ENCODE measurements at places on chromosomes 12 and 14.

DNA sequence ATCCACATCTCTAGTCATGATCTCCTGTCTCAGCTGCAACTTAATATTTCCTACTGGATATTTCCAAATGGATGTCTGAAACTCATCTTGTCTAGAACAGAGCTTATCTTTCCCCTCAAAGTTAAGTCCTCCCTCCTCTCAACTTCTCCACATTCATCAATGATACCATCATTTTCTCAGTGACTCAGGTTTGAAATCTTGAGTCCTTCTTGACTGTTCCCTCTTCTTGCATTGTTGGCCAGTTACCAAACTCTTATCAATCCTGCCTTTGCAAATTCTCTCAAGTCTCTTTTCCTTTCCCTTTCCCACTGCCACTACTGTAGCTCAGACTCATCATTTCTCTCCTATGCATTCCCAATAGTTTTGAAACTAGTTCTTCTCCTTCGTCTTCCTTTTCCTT, 14.3 kb upstream of the CHURC1 start:
- no peak for DNase-seq

GRCh38 chr14:105168496-105168978, at the start of gene JAG2:
JAG2 (minus strand) TSS chr14:105168776; CDS start chr14:105168420, 356 bp downstream.
- DNase-seq, result no peak

DNA sequence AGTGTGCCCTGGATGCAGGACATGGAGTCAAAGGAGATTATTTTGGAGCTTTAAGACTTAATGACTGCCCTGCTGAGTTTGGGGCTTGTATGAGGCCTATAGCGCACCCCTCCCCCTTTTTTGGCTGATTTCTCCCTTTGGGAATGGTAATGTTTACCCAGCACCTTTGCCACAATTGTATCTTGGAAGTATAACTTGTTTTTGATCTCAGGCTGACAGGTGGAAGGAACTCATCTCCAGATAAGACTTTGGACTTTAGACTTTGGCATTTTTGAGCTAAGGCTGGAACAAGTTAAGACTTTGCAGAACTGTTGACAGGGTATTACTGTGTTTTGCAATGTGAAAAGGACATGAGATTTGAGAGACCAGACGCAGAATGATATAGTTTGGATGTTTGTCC, 110.5 kb downstream of the DERA start:
- no peak for DNase-seq

GRCh38 chr14:66445936-66446335, 40.2 kb upstream of the CCDC196 start:
- no peak for DNase-seq

- DNase-seq, result no peak
Measured at GRCh38 chr14:103087343-103087835, 3.4 kb downstream of the LBHD2 start.

DNA sequence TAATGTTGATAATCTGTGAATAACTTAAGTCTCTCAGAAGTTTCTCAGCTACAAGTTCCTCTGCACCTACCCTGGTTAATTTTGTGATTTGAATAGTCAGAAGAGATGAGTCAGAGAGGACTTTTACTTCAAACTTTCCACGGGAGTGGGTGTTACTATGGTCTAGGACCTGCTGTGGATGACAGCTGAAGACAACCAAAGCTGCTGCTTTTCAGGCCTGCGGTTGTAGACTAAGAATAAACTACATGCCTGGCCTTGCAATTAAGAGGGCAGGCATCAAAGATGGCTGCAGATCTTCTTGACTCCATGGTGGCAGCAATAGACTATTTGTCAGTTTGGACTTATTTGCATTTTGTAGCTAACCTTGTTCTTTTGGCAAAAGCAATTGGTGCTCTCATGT, 227.1 kb upstream of the KRR1 start:
- no peak for DNase-seq

DNA sequence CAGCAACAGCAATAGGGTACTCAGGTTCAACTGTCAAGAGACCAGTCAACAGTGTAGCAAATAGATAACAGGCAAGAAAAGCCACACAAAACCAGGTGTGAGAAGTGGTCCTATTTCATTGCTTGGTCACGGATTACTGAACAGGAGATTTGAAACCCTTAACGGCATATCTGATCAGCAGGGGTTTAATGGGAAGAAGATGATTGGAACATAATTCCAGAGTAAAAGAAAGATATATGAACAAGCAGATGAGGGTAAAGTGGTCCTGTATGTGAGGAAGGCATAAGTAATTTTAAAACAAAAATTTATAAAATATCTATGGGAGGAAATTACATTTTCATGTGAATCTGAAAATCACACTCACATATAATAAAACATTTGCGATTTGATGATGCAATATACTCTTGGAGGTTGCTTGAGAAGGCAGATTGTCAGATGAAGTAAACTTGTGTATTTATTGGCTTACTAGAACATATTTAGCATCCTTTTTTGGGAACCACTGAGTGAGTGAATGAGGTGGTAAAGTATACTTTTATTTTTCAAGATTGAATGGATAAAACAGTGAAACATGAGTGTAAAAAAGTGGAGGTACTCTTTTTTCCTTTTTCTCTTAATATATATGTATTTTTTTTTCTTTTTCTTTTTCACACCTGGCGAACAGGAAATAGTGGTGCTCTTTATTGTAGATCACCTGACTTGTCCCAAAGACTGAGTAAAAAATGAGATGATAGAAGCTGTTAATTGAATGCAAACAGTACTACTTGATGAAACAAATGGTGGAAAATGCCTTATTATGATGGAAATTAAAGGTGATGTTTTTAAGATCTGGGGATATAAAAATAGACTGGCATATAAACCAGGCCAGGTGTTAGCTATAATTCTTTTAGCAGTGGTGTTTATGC, 21.6 kb upstream of the SDR39U1 start:
- no peak for DNase-seq

GRCh38 chr14:71208702-71209357, 301.6 kb downstream of the PCNX1 start:
- DNase-seq, result no peak

GRCh38 chr14:66476964-66477363, 9.2 kb upstream of the CCDC196 start:
- DNase-seq, result peak; percentile 48

- peak; percentile 13 for DNase-seq
Measured at GRCh38 chr12:24111086-24111485, 161.6 kb upstream of the SOX5 start.

- DNase-seq, result no peak
Measured at GRCh38 chr12:44574586-44574985, 301.5 kb downstream of the NELL2 start.

DNA sequence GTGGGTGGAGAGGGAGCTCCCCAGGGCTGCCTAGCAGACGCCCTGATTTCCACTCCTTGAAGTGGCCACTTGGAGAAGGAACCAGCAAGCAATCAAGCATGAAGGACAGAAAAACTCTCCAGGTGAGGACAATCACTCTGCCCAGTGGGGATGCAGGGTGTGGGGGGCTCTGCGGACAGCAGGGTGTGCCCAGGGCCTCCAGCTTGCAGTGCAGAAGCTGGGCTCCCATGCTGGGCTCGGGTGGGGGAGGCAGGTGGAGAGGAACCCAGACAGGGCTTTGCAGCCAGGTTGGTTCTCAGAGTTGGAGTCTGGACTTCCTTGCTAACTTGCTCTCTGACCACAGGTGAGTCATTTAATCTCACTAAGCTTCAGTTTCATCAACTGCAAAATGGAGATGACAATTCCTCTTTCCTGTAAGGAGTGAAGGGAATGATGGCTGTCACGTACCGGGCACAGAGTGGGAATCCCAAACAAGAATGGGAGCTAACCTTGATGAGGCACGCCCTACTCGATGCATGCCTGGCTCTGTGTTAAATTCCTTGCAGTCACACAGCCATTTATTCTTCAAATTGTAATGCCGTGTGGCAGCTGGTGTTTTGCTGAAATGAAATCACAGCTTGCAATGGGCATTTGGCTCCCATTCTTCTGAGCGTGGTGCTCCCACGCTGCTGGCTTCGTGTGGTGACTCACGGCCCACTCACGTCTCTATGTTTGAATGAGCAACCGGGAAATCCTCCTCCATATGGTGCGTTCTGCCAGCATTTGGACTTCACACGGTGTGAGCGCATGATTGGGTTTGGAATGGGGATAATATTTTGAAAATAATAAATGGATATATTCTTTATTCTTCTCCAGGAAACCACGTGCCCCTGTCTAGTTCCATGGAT, 75.2 kb downstream of the PRIMA1 start:
- no peak for DNase-seq

GRCh38 chr12:110355073-110355472, 48.4 kb downstream of the ANAPC7 start:
- peak; percentile 29 for DNase-seq
